ENCODE measurements at places on chromosomes 11 and 22.
A peak's percentile ranks its signal among the peaks of the same experiment; 100 is the strongest.

DNA sequence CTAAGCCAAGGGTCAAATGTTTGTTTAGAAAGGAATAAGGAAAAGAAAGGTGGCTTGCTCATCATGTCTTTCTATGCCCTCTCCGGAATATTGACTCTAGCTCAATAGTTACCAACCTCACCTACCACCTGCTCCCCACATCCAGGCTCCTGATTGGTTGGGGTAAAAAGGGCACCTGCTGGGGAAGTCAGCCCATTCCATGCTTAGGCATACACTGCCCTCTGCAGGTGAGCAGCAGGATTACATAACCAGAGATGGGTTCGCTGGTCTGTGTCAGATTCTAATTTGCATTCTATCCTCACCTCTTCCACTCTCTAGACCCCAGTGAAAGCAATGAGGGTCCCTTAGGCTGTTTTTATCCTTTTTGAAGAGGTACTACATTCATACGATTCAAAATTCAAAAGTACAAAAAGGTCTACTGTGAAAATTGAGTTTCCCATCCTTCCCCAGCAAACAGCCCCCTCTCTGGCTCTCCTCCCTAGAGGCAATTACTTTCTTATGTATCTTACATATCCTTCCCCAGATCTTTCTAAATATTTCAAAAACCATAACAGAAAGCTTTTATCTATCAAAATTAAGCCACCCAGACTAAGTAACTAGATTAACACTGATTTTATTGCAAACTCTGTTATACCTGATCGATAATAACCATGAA is 98.0 kb upstream of the ASPHD2 start:
- DNase-seq: peak; percentile 31

- DNase-seq: no peak
Measured at GRCh38 chr11:61980783-61981541, 13.5 kb upstream of the FTH1 start.

DNA sequence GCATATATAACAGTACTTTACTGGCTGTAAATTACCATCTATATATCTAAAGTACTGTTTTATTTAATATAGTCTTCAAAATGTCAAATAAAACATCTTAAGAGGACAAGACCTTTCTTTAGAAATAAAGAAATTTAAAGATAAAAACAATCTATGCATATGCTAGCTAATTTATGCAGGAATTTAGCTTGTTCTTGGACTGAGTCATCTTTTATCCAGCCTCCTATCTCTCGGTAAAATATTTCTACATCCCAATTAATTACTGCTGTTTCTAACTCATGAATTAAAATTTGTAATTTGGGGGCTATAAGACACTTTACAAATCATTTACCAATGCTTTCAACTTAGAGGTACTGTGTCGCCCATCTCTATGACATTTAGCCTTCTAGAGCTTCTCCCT is 72.8 kb upstream of the DDI1 start:
- DNase-seq: no peak

DNA sequence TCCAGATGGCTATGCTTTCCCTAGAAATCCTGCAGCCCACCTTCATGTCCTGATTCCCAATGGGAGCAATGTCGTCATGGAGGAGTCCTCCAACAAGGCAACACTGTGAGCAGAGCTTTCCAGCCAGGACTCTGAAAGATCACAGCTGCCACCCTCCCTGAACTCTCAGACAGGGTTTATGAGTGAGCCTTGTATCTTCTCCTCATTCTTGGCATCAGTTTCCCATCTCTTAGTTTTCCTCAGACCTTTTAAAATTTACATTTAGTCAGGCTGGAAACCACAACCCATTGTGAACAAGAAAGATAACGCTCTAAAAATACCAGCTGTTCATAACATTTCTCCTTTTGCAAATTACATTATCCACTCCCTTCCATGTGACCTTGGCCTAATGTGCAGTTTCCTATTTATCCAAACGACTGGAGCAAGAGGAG is 15.6 kb upstream of the LYVE1 start:
- no peak for DNase-seq

GRCh38 chr11:1796413-1797011 is 32.8 kb upstream of the CTSD start:
- DNase-seq: no peak

DNA sequence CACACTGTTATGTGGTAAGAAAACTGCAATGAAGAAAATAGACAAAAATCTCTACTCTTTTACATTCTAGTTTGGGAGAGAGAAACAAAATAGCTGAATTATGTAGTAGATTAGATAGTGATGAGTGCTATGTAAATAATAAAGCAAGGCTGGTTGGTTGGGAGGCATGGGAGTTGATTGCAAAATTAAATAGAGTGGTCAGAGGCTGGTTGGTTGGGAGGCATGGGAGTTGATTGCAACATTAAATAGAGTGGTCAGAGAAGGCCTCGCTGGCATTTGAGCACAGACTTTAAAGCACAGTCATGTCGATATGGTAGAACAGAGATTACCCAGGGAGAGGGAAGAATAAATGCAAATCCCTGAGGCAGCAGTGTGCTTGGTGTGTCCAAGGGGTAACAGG is 22.4 kb downstream of the SIK2 start:
- DNase-seq: no peak

- no peak for DNase-seq
Measured at GRCh38 chr11:9092072-9092471, 673 bp upstream of the SCUBE2 start.

DNA sequence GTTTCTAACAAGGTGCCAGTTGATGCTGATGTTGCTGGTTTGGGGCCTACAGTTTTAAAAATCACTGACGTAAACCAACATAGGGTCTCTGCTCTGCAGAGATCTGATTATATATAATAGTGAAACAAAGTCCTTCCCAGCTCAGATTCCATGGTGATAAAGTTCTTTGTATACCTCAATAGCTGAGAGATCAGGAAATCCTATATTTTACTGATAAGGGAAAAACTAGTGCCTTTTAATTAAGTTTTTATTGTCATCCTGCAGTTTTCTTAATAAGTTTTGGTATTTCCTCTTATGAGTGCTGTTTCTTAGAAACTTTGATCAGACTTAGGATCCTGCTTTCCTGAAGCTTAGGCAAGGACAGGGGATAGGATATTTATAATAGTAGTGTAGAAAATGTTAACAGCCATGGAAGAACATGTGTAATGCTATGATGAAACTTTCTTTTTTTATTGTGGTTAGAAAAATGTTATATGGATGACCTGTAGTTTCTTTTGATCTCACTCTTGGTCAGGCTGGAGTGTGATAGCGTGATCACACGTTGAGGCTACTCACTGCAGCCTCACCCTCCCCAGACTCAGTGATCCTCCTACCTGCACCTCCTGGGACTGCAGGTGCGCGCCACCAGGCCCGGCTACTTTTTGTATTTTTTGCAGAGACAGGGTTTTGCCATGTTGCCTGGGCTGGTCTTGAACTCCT is 14.1 kb downstream of the CAPRIN1 start:
- DNase-seq: no peak

GRCh38 chr11:43736502-43737200 is 56.1 kb downstream of the HSD17B12 start:
- DNase-seq: no peak

DNA sequence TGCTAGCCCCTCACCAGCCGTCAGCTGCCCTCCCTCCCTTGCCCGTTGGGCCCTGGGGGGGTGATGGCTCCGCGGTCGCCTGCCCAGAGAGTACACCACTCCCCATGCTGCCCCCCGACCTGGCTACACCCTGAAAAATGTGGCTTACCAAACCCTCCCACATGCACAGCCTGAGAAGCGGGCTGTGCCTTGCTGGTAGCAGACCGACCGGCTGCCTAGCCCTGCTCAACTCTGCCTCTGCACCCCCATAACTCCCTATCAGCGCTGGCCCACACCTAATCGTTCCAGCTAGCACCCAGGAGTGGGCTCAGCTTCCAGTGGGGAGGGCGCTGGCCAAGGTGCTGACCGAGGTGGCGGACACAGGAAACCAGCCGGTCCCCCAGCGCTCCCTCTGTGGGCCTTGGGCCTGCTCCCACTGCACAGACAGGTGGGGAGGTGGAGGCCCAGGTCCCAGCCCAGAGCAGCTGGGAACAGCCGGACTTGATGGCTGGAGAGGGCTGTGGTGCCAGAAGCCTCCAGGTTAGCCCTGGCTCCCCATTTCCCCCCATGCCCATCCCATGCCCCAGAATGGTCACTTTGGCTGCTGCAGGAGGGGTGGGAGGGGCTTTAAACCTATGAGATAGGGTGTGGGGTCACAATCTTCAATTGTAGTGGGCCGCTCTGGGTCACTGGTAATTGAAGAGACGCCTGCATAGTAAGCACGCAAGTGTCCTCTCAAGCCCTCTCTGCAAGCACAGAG is 32.1 kb upstream of the PRODH start:
- DNase-seq: peak; percentile 46

- no peak for DNase-seq
Measured at GRCh38 chr11:21411104-21411503, 741.7 kb downstream of the NELL1 start.

DNA sequence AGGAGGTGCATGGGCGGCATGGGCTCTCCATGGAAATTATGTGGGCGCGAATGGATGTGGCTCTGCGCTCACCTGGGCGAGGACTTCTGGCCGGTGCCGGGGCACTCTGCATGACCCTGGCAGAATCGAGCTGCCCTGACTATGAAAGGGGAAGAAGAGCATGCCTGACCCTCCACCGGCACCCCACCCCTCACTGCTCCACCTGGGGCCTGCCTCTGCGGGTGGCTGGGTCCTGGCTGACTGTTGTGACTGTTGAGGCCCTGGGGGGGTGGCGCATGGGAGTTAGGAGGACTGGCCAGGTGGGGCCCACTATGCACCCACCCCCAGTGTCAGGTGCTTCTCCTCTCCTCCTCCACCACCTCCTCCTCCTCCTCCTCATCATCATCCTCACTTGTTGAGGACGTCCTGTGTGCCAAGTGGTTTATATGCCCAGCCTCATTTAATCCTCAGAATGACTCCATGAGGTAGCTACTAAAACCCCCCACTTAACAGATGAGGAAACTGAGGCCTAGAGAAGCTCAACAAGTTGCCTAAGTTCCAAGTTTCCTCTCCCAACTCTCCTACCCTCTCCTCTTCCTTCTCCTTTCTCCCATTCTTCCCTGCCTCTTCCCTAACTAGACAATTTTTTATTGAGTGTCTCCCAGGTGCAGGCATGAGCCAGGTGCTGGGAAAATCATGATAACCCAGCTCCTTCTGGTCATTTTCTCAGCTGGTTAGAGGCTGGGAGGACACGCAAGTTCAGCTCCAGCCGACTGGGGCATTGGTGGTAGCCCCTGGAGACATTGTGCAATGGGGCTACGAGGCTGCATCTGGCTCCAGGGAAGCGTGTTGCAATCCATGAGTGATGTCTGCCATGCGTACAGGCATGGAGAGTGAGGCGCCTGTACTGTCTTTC is 2.3 kb downstream of the MYEOV start:
- DNase-seq: no peak

Measured in femur (tissue), 1 donor.